ENCODE measurements at places on chromosomes 6 and 20.

DNA sequence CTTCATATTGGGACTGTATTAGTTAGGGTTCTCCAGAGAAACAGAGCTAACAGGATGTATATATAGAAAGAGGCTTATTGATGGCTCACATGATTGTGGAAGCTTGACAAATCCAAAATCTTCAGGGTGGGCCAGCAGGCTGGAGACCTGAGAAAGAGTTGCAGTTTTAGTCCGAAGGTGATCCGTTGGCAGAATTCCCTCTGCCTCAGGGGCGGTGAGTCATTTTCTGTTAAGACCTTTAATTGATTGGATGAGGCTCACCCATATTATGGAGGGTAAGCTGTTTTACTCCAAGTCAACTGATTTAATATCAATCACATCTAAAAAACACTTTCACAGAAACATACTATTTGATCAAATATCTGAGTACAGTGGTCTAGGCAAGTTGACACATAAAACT is 113.6 kb downstream of the FLRT3 start:
- DNase-seq = no peak

- DNase-seq = no peak
Measured at GRCh38 chr6:167721291-167721690, 105.4 kb upstream of the AFDN start.

- DNase-seq = no peak
Measured at GRCh38 chr6:34457742-34458735, 7.8 kb upstream of the PACSIN1 start.

GRCh38 chr6:130754786-130755367 is 72.3 kb upstream of the SMLR1 start:
- no peak for DNase-seq

- DNase-seq = no peak
Measured at GRCh38 chr6:155274106-155274505, 10.3 kb downstream of the CLDN20 start.

- no peak for DNase-seq
Measured at GRCh38 chr6:37451441-37452193, 18.6 kb downstream of the CMTR1 start.

DNA sequence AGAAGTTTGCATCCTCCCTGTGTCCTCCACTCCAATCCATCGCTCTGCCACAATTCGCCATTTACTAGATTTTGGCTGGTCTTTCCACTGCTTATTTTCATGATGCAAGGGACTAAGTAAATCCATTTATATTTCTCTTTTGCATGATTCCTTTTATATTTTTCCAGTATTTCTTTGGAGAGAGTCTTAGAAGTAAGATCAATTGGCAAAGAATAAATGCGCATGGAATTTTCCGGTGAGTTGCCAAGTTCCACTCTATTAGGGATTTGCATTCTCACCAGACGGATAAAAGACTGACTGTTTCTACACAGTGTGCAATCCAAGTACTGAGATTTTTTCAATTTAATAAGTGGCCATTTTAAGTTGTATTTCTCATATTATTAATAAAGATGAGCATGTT is 91.7 kb upstream of the PHACTR3 start:
- DNase-seq = no peak

DNA sequence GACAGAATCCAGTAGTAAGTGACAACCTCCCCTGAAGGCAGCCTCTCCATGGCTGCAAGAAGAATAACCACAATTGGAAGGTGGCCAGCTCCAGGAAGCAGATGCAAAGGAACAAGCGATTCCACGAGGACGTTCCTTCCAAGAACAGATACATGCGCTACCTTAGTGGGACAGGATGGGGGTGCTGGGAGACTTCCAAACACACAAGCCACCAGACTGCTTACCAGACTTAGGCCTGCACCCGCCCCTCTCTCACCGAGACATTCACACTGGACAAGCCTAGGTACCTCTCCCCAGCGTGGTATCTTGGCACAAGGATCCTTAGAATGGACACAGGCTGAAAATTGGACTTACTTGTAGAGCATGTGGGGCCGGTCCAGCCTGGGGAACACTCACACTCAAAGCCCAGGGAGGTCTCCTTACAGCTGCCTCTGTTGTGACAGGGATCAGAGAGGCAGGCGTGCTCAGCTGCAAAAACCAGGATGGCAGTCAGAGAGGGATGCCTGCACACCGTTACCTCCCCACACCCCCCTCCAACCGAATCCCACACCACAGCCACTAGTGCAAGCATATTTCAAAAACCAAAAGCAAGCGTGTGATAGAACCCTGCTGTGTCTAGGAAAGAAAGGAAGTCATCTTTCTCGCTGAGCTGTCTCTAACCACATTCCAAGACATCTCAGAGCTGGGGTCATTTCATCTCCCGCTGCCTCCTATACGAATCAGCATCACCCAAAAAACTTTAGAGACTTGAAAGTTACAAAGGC is 22.4 kb downstream of the JAG1 start:
- DNase-seq = no peak

- no peak for DNase-seq
Measured at GRCh38 chr20:64116541-64117431, 9.4 kb upstream of the NPBWR2 start.

Data from OCI-M1 (cell line).